ENCODE measurements at places on chromosomes 7 and 10.
A peak's percentile ranks its signal among the peaks of the same experiment; 100 is the strongest.

- peak; percentile 42 for DNase-seq
Measured at GRCh38 chr10:26737730-26738129, 40.2 kb downstream of the PDSS1 start.

- no peak for DNase-seq
Measured at GRCh38 chr10:129323879-129324278, 143.2 kb upstream of the MGMT start.

GRCh38 chr10:97124211-97124610 is 61.5 kb downstream of the SLIT1 start:
- DNase-seq = no peak

DNA sequence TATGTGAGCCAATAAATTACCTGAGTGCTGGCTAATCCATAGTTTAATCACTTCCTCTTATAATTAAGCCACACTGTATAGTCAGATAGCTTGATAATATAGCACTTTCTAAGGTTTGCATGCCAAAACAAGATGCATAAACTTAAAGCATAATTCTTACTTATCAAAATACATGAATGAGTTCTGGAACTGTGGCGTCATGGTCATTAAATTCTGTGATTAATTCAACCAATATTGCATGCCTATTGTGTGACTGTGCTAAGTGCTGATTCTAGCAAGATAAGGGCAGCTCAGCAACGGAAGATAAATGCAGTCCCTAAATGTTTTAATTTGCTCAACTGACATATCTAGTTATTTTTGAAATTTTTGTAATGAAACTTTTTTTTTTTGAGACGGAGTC is 29.7 kb downstream of the HOXA1 start:
- no peak for DNase-seq

GRCh38 chr7:30380294-30380693 is 95.9 kb downstream of the ZNRF2 start:
- DNase-seq = no peak

- DNase-seq = no peak
Measured at GRCh38 chr10:103467406-103467805, 8.7 kb upstream of the CALHM1 start.

- DNase-seq = peak; percentile 12
Measured at GRCh38 chr7:114293289-114294012, 121.2 kb upstream of the FOXP2 start.

- DNase-seq = no peak
Measured at GRCh38 chr10:95792874-95793285, 36.9 kb downstream of the ENTPD1 start.

Measured in hepatocyte (in vitro differentiated cells).